Transverse colon (tissue), 4 donors: ENCODE measurements at places on chromosomes 7 and 10.

- DNase-seq: no peak
These were observed 191.9 kb downstream of the DOCK4 start for GRCh38 chr7:112014347-112014746.

DNA sequence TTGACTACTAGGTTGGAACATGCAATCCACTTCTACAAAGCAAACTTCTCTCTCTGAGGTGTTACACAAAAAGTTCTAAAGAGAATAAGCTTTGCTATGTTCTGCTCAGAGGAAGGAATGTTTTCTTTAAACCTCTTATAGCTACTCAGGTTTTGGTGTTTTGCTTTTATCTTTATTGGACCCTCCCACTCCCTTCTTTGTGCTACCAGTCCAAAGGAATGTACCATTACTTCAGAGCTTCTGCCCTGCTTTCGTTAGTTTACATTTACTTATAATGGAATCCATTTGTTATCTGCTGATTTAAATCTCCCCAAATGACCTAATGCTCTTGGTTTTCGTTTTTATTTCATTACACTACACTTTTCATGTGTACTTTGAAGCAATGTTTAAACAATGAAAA lies 154.9 kb downstream of the ATE1 start:
- DNase-seq: no peak

DNA sequence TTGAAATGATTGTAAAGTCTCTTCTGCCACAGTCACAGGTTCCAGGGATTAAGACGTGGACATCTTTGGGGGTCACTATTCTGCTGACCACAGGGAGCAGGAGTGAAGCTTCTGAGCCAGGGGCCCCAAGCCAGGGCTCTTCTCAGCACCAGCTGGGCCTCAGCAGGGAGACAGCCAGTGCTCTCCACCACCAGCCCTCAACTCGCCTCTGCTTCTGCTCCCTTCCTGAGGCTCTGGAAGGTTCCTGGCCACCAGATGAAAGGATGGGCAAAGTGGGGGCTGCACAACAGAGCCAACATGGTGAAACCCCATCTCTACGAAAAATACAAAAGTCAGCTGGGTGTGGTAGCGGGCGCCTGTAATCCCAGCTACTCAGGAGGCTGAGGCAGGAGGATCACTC lies 11.2 kb upstream of the CRYGN start:
- peak; percentile 3 for DNase-seq

GRCh38 chr10:76337641-76338040 lies 906.2 kb downstream of the LRMDA start:
- no peak for DNase-seq

DNA sequence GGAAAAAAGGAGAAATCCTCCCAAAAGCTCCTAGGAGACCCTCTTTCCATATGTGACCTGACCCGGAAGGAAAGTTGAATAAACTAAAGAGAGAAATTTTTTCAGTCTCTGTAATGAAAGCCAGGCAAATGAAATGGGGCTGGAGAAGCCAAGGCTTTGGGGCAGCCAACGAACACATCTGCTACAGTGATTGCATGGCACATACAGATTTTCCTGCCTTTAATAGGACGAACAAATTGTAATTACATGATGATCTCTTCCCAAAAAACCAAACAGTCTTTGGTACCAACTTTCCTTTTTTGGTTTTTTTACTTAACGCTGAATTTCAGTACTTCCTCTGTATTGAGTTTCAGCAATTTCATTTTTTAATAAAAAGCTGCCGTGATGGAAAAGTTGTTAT lies 23.5 kb upstream of the PTN start:
- DNase-seq: no peak

DNA sequence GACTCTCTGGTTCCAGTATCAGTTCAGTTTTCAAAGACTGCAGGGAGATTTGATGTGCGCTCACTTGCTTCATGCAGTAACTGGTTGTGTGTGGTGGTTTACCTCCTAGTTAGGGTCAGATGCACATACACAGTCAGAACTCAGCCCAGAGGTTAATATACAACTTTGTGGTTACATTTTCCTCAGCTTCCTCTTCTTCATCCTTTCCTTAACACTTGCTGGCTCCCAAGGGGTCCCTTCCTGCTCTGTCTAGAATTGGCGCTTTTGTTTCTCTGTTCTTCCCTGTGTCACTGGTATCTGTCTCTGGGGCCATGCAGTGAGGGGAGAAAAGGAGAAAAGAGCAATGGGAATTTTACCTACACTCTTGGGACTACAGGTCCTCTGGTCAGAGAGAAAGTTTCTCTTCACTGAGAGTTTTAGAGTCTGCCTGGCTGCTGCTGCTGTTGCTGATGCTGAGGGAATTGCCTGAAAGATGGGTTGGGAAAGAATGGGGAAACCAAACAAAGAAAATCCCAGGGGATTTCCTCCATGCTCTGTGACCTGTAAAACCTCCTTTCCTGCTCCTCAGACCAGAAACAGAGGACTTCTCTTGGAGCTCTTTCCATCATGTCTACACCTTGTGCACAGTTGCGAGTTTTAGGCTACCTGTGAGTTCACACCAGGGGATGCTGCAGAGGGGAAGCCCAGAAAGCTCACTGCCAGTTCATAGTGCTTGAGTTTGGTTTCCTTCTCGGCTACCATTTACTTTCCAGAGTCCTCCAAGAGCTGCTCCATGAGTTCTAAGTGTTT lies 74.6 kb downstream of the WDFY4 start:
- no peak for DNase-seq

DNA sequence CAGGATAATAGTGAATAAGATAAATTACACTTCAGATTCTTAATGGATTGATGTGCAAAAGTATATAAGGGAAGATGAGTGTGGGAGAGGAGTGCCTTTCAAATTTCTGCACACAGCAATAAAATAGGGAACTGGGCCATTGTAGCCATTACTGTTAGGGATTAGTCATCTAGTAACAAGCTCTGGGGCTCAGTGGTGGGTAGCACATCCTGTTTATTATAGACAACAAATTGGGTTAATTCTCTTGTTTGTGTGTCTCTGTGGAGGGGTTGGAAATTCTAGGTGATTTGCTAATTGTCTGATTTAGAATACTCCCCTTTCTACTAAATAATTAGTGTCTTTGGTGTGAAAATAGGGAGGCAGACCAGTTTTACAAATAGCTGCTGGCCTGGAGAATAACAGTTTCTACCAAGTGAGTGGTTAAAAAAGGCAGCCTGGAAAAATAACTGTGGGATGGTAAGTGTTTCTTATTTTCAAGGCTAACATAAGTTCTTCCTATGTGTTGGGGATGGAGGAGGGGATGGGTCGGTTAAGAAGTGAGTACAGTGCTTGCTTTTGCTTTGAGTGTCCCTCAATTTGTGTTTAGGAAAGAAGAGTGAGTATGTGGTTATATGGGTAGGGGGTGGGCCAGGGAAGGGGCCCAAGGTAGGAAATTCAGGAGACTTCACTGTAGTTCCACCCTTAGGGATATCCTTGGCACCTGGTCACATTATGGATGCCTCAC lies 43.3 kb upstream of the TMEM248 start:
- no peak for DNase-seq

GRCh38 chr7:157010588-157011332 lies at the start of gene MNX1:
MNX1 (minus strand) TSS chr7:157010663; CDS start chr7:157010350, 313 bp downstream.
- DNase-seq: peak; percentile 89

- peak; percentile 61 for DNase-seq
These were observed 170.4 kb downstream of the SNX13 start for GRCh38 chr7:17769918-17770317.

DNA sequence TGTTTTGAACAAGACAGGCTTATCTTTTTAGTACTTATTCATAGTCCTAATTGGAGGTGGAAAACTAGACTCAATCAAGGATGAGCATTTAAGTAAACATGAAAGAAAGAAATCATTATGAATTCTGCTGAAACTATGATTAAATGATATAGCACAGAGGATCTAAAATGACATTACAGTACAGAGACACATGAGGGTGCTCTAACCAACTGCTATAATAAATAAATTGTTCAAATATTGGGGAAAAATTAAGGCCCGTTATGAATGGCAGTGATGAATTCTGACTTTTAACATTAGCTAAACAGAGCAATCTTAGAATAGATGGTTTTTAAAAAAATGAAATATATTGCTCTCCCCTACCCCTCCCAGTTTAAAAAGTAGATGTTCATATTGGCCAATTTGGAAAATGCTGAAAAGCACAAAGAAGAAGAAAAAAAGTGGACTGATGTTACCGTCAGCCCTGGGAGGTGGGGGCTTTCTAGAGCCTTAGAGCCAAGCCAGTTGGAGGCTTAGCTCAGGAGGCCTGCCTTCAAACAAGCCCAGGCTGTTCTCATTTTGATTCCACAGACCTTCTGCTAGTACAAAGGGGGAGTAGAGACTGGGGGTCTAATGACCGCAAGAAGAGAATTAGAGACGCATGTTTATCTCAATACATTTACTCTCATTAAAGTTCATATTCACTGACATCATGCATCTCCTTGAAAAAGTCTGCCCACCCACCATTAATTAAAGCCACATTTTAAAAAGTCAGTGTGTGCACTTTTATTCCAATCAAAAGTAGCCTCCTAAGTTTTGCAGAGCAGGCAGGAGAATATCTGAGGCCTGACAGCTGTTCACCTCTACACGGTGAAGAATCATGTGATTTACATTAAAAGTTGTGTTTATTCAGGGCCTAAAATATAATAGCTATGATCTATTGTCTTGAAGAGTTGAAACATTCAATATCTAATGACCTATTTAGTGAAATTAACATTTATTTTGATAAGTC lies 10.0 kb downstream of the WNT2 start:
- DNase-seq: no peak

- no peak for DNase-seq
These were observed 4.9 kb downstream of the GATA3 start for GRCh38 chr10:8059191-8059936.

DNA sequence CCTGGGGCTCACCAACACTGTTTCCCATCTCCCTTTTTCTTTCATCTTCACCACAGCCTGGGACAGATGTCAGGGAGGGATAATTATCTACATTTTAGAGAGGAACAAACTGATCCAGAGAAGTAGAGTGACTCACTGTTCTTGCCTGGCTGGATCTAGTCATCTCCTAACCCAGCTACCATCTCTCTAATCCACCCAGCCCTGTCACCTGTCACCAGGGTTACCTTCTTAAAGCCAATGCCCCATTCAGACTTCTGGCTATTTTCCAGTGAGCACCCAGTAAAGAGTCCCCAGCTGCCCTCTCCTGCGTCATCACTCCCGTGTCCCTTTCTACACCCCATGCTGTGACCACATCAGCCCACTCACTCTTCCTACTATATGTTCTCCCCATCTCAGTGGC lies 68.4 kb upstream of the DUSP5 start:
- peak; percentile 4 for DNase-seq

- no peak for DNase-seq
These were observed 30.6 kb upstream of the IFRD1 start for GRCh38 chr7:112419543-112420130.

- DNase-seq: no peak
These were observed 81.3 kb downstream of the ITGB8 start for GRCh38 chr7:20412032-20412431.

DNA sequence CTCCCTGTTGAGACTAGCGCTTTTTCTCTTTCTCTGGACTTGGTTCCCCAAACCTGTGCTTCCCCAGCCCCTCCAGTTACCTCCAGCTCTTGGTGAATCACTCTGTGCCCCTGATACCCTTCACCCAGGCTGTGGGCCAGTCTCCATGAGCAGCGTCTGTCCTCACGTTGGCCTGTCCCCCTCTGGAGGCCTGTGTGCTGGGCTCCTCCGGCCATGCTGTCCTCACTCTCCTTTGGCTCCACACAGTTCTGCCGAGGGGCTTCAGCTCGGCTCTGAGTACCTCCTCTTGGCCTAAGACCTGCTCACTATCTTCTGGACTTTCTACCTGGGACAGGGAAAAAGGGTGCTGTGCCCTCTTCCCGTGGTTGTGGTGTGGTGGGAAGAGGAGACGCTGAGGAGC lies 140.2 kb upstream of the TNS3 start:
- no peak for DNase-seq

- DNase-seq: no peak
These were observed 4.0 kb upstream of the CROT start for GRCh38 chr7:87341441-87341840.

- no peak for DNase-seq
These were observed 101.4 kb downstream of the ZNF365 start for GRCh38 chr10:62475551-62475950.

- no peak for DNase-seq
These were observed 11.6 kb upstream of the LYZL1 start for GRCh38 chr10:29277296-29277695.

- DNase-seq: no peak
These were observed 188.3 kb upstream of the STK17A start for GRCh38 chr7:43394441-43395130.

DNA sequence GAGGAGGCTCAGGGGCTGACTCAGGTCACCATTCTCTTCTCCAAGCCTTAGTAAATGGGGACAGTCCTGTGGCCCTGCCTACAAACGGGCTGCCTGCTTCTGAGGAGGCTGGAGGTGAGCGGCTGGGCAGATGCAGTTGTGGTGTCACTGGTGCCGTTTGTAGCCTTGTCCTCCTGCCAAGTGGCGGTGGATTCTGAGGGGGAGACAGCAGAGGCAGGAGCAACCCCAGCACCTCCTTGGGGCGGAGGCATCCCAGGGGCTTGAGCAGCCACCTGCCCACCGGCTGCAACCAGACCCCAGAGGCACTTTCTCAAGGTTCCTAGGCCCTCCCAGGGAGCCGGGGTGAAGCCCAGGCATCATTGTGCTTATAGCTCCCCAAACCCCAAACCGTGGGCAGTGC lies 112.5 kb downstream of the ZMIZ1 start:
- no peak for DNase-seq
